Suppressor macrophage (primary cell): ENCODE measurements at places on chromosomes 16 and 17.

- DNase-seq: no peak
These were observed 34.4 kb downstream of the N4BP1 start for GRCh38 chr16:48575471-48576050.

DNA sequence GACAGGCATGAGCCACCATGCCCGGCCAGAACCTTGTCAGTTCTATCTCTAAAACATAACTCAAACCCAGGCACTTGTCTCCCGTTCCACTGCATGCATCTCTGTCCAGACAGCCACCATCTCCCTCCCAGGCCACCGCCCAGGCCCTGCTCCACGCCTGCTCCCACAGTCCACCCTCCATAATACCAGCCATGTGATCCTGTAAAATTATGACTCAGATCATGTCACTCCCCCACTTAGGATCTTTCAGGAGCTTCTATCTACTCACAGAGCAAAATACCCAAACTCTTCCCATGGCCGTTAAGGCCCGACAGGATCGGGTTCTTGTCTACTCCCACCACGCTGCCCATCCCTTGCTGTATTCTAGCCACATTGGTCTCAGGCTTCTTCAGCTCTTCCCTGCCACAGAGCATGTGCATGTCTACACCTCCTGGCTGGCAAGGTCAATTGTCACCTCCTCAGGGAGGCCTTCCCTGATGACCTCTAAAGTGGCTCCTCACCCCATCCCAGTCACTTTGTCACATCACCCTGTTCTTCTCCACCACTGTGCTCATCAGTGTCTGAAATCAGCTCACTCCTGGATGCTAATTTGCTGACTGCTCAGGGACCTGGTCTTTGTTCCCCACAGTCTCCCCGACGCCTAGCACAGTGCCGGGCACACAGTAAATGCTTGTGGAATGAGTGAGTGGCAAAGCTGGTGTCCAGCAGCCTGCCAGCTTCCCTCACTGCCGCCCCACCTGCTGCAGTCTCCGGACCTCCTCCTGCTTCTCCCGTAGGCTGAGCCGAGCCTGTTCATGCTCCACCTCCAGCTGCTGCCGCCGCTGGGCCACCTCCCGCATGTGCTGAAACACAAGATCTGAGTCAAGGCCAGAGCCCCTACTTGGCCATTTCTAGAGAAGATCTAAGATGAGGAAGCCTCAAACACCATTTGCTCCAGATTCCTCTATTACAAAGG lies 6.7 kb downstream of the TSPOAP1 start:
- DNase-seq: no peak

DNA sequence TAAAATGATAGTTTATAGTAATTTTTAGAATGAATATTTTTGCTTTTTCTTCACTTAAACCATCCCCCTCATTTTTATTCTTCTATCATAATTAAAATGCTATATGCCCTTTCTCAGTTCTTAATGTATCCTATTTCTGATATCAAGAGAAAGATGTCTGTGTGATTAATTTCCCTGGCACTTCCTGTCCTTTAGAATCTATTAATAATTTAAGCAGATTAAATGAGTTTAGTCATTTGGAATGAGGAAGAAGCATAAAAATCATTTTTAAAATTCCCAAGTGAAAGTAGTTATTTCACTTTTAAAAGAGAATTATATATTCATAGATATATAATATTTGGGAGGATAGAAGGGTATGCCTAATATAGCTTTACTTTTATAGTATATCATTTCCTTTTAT lies 27.8 kb upstream of the CDR2 start:
- no peak for DNase-seq

DNA sequence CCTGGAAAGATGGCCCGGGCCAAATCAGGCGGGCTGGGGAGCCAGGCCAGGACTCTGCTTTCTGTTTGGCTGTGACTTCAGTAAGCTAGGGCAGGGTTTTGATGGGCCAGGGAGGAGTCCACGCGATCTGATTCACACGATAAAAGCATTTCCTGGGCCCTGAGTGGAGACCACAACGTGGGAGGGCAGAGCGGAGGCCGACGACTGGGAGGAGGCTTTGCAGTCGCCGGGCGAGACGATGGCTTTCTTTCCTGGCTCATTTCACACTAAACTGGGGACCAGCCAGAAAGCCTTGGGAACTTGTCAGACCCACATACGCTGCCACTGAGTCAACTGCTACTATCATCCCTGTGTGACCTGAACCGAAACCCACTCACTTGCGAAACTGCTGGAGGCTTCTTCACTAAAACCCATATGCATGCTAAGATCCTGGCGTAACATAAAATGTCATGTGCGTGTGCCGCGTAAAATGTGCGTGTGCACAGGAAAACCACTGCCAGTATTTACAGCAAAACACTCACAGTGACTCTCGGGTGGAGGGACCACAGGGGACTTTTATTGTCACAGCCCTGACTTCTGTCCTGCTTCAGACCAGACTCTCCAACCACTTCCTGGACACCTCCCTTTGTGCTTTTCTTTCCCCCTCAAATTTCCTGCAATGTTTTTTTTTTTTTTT lies 14.2 kb upstream of the RHBDF2 start:
- DNase-seq: peak; percentile 99

DNA sequence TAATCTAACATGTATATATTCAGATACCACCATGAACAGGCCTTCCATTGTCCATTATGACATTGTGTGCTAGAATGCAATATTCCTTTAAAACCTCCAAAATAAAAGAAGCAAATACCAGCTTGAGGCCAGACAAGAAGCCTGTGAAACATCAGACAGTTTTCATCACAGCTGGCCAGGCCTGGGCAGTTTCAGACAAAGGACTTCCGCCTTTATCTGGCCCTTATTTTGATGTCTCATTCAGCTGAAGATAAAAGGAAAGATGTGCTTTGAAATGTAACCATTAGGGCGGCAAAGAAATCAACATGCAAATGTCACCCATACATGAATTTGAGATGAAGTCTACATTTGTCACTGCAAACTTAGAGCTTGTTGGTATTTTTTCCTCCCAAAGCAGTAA lies 737.5 kb downstream of the KCNJ2 start:
- DNase-seq: no peak

GRCh38 chr16:77172951-77173350 lies 18.0 kb upstream of the MON1B start:
- DNase-seq: no peak

- no peak for DNase-seq
These were observed 11.7 kb downstream of the SPG7 start for GRCh38 chr16:89519881-89520280.

GRCh38 chr17:16281351-16281750 lies 64.3 kb downstream of the PIGL start:
- no peak for DNase-seq

DNA sequence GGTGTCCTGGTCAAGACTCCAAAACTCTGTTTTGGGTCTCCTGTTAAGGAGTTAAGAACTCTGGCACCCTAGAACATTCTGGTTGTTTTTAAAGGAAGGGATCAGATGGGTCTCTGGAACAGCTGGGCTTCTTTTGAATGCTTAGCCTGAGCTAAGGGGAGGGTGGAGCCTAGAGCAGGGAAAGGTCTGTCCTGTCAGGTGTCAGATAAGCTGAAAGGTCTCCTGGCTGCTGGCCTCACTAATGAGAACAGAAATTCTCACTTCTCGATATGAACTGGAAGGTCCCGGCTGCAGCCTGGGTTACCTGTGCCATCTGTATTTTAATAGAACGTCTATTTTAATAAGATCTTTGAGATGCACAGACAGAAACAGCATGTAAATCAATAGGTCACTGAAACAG lies 69.0 kb downstream of the RAP1GAP2 start:
- DNase-seq: no peak

DNA sequence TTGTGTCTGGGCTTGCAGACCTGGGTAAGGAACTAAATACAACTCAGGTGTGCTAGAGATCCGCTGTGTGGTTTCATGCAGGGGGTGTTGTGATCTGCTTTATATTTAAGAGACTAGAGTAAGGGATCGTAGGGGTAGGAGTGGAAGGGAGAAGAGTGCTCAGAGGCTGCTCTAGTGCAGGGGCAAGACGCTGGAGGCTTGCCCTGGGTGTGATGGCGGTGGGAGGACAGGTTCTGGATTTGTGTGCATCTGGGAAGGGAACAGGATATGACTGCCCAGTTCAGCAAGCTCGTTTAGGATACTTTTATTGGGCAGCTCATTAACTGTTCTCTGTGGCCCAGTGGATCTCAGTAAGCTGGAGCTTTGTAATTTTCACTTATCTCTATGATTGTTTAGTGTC lies 47.6 kb downstream of the RPTOR start:
- no peak for DNase-seq

DNA sequence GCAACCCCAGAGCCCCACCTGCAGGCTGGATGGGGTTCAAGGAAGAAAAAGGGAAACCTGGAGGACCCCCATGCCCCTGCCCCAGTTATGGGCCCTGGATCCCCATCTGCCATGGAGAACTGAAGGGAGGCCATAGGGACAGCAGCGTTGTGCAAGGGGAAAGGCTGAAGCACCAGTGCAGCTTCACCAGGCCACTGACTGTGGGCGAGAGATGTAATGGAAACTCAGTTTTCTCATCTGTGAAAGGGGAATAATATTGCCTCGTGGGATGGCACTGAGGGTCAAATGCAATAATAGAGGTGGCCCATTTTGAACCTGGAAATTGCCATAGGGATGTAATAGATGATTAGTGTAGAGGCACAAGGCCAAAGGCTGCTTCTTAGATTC lies 9.9 kb upstream of the TSPOAP1 start:
- peak; percentile 67 for DNase-seq

GRCh38 chr17:58224315-58224714 lies 5.3 kb upstream of the MKS1 start:
- peak; percentile 56 for DNase-seq

DNA sequence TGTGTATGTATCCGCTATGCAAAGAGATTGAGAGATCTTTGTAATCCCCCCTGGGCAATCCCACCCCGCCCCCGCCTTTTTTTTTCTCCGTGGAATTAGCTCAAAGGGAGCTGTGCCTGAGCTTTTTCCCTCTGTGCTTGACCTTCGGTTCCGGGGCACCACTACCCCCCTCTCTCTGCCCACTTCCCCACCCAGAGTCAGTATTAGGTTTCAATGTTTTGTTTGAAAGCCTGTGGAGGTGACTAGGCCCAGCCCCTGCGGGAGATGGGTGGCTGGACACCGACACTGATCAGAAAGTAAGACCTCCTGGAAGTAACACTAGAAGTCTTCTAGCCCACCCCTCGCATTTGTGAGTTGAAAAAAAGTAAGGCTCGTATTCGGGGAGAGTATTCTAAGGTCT lies 7.0 kb downstream of the CBLN1 start:
- DNase-seq: no peak

DNA sequence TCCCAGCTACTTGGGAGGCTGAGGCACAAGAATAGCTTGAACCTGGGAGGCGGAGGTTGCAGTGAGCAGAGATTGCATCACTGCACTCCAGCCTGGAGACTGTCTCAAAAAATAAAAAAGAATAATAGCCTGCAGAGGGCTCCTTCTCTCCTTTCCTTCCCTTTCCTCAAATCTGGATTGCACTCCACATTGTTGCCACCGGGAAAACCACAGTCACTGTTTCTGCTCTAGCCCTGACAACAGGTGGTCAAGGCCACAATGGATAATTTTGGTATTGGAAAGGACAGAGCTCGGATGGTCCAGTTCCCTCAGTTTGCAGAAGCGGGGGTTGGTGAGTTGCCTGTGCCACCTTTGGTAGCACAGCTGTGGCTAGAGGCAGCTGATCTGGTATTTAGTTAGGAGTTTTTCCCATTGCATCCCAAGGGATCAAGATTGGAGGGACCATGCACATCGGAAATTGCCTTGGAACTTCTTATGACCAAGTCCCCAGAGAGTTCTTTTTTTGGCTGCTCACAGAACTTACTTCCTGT lies 44.7 kb upstream of the PRSS54 start:
- DNase-seq: peak; percentile 7

DNA sequence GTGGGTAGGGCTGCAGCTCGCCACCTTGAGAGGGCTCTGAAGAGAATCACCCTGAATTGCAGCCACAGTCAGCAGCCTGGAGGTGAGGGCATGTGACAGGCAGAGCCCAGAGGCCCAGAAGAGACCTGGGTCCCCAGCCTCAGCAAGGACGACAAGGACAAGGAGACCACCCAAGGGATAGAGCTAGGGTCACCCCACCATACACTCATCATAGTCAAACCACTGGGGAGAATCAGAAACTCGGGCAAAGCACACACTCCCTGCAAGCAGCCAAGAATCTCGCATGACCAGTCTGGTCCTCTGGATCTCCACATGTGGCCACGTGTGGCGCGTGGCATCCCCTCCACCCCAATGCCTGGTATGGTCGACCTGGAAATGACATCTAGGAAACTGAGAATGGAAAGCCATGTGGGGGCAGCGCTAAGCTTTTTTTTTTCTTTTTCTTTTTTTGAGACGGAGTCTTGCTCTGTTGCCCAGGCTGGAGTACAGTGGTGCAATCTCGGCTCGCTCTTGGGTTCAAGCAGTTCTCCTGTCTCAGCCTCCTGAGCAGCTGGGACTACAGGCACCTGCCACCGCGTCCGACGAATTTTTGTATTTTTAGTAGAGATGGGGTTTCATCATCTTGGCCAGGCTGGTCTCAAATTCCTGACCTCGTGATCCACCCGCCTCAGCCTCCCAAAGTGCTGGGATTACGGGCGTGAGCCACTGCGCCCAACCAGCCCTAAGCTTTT lies 4.6 kb upstream of the SPHK1 start:
- no peak for DNase-seq

DNA sequence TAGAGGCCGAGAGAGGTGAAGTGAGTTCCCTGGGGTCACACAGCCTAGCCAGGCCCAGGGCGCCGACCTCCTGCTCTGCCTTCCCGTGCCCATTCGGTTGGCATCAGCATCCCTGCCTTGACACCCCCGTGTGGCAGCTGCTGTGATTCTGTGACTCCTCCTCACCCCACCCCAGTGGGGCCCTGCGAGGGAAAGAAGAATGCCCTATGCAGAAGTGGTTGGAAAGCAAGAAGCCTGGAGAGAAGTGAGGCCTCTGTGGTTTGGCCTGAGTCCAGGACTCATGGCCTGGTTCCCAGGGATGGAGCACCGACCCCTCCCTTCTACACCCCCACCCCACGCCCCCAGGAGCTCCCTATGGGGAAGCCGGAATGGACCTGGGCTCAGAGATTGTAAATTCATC lies 296.2 kb downstream of the SEC14L1 start:
- DNase-seq: peak; percentile 95

DNA sequence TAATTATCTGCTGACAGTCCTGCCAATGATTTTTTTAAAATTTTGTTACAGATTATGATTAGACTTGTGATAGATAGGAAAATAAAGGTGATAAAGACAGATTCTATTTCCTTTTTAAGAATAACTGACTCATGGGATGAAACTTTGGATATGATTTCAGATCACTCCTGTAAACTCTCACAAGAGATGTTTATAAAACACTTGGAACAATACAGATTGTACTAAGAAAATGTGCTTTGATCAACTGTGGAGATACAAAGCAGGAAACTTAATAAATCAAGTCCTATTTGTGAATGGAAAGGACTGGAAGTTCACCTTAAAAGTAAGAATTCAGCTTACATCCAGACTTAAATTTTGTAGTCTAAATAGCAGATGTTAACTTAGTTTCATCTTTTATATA lies 21.4 kb downstream of the MRTFB start:
- DNase-seq: no peak
